ENCODE measurements at places on chromosomes 4 and X.
A peak's percentile ranks its signal among the peaks of the same experiment; 100 is the strongest.

GRCh38 chr4:107721436-107722100, 1.5 kb upstream of the PAPSS1 start:
- no peak for DNase-seq

GRCh38 chr4:182978152-182978827, 61.1 kb upstream of the DCTD start:
- DNase-seq, result no peak

GRCh38 chr4:149409555-149409962, 406.1 kb downstream of the IQCM start:
- peak; percentile 65 for DNase-seq

- DNase-seq, result no peak
These were observed 27.7 kb upstream of the VCX start for GRCh38 chrX:7815166-7815805.

GRCh38 chr4:89108091-89108490, 3.2 kb upstream of the TIGD2 start:
- no peak for DNase-seq

DNA sequence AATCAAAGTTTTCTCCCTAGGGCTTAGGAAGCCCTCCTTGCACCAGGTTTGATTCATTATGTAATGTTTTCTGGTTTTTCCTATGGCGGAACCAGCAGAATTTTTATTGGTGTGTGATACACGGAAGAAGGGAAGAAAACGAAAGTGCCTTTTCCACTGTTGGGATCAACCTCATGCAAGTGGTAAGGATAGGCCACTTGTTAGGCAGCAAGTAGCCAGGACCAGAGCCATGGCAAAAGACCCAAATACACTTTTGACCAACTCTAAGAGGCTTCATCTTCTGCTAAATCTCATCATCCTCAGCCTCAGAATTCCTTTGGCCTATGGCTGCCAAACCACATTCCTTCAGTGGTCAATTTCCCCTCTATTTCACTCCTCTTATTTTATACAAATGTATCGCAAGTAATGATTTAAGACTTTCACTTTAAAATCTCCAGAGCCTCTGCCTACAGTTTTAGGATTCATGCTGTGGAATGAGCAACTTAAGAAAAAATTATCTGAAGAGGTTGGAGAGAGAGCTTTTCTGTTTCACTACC, 21.2 kb downstream of the PPAT start:
- no peak for DNase-seq

DNA sequence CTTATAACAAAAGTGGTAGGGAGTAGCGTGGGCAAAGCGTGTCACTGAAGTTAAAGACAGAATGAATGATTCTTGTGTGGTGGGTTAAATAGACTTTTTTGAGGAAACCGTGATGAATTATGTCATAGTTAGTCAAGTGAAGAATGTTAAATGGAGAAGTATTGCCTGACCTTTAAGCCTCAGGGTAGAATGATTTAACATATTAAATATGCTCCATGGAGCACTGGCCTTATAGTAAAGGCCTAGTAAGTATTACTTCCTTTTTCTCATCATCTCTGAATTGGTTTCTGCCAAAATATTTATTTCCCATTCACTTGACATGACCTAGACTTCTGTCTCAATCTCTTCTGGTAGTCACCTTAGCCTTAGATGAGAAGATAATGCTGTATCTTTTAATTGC, 23.7 kb downstream of the MAGEB1 start:
- no peak for DNase-seq

DNA sequence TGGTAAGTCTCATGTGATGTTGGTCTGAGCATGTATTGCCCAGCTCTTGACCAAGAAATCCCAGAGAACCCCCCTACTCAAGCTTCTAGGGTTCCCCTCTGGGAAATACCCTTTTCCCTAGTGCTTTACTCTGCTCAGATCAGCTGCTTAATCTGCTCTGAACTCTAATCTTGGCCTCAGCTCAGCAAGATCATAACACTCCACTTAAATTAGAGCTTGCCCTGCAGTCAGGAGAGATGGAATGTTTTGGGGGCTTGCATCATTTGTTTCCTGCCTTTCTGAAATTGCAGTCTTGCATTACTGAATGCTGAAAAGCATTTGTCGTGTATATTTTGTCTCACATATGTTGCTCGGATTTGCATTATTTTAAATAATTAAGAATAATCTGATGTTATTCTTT, 1153.6 kb downstream of the FSTL5 start:
- DNase-seq, result no peak

DNA sequence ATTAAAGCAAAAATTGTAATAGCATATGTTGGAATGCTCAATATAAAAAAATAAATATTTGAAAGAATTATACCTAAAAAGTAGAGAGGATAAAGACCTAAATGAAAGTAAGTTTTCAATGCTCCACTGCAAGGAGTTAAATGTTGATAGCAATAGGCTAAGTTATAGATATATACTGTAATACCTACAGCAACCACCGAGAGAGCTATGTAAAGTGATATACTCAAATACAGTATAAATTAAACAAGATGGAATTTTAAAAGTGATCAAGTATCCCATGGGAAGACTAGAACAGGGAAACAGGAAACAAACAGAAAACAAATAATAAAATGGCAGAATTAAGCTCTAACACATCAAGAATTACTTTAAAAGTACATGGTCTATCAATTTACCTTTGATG, 73.9 kb downstream of the CASP3 start:
- DNase-seq, result no peak

- no peak for DNase-seq
These were observed 75.2 kb upstream of the PLAC8 start for GRCh38 chr4:83189631-83190136.

Data from MG63 (cell line).